ENCODE measurements at places on chromosomes 7 and 10.
A peak's percentile ranks its signal among the peaks of the same experiment; 100 is the strongest.

DNA sequence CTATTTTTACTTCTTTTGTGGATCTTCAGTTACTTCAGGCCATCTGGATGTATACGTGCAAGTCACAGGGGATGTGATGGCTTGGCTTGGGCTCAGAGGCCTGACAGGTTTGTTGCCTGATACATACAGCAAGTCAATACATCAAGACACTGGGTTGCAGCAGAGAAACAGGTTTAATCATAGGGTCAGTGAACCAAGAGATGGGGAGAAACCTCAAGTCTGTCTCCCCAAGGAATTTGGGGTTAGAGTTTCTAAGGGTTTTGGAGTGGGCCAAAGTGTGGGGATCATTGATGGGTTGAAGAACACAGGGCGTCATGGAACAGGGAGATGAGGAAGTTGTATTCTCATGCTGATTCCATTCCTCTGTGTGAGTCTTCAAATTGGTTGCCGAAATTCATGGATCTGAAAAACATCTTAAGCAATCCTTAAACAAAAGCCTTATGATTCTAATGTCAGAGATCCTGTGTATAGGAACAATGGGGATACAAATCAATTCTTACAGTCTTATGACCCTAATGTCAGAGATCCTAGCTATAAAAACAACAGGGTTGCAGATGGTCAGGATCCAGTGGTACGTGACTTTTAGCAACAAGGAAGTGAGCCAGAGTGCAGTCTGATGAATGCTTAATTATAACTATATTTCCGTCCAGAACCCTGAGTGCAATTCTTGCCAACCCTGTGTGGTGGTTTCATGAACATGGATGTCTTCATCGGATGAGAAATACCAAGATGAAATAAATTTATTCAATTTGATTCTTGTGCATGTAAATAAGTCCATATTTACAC is 18.9 kb downstream of the OTUD1 start:
- DNase-seq: no peak
- no peak overlapping the region for H3K27ac ChIP-seq
- peaks cover 12% of the 10 kb centered on the region for H3K4me1 ChIP-seq

GRCh38 chr7:78395298-78396036 is 596.9 kb downstream of the PHTF2 start:
- no peaks in the 10 kb centered on the region for H3K36me3 ChIP-seq
- no peak overlapping the region for H3K4me3 ChIP-seq
- H3K4me1 ChIP-seq: peaks cover 18% of the 10 kb centered on the region
- H3K27me3 ChIP-seq: no peaks in the 10 kb centered on the region
- peak overlapping the region; percentile 47 for H3K27ac ChIP-seq

- H3K27me3 ChIP-seq: no peaks in the 10 kb centered on the region
- peaks cover 2% of the 10 kb centered on the region for H3K36me3 ChIP-seq
These were observed 33.8 kb downstream of the GBF1 start for GRCh38 chr10:102279104-102279503.

GRCh38 chr10:76583711-76584161 is 1053.9 kb downstream of the KCNMA1 start:
- peaks cover 33% of the 10 kb centered on the region for H3K4me1 ChIP-seq
- H3K36me3 ChIP-seq: no peaks in the 10 kb centered on the region
- no peak overlapping the region for H3K4me3 ChIP-seq
- DNase-seq: no peak
- H3K27me3 ChIP-seq: no peaks in the 10 kb centered on the region

- H3K27ac ChIP-seq: no peak overlapping the region
- H3K27me3 ChIP-seq: no peaks in the 10 kb centered on the region
- no peak for DNase-seq
- no peak overlapping the region for H3K4me3 ChIP-seq
- peaks cover 17% of the 10 kb centered on the region for H3K4me1 ChIP-seq
These were observed 56.5 kb upstream of the SP4 start for GRCh38 chr7:21371360-21371759.

DNA sequence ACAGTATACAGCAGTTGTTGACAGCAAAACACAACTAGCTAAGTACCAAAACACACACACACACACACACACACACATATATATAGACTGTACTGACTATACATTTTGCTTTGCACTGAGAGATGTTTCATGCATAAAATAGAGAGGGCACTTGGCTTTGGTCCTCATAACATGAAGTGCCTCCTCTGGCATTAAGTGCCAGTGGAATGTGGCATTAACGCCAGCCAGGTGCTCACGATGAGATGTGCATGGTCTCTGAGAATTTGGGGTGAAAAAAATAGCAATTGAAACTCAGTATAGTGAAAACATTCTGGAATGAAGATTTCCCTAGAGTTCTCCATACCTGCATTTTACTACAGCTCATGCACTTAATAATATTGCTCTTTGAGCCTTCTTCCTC is 70.0 kb upstream of the INSYN2A start:
- H3K4me1 ChIP-seq: no peaks in the 10 kb centered on the region
- no peak overlapping the region for H3K27ac ChIP-seq
- no peak overlapping the region for H3K4me3 ChIP-seq
- no peaks in the 10 kb centered on the region for H3K27me3 ChIP-seq

GRCh38 chr7:27112955-27113949 is 10.8 kb upstream of the HOXA2 start:
- peaks cover 53% of the 10 kb centered on the region for H3K4me1 ChIP-seq
- DNase-seq: peak; percentile 86
- H3K27me3 ChIP-seq: no peaks in the 10 kb centered on the region
- peak overlapping the region; percentile 100 for H3K27ac ChIP-seq
- peak overlapping the region; percentile 98 for H3K4me3 ChIP-seq

DNA sequence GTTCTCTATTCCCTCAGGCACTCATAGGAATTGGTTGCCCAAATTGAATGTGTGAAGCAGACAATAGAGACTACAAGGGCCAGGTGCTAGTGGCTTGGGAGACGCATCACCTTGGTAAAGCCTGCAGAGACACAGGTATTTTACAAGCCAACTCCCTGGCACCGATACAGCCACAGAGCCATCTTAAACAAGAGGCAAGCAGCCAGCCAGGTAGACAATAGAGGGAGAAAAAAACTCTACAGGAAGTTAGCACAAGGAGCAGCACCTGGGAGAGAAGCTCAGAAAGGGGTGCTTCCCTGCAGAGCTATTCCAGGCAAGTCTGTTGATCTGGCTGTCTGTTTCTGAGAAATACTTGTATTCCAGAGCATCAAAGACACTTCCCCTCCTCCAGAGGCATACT is 43.0 kb upstream of the CDK1 start:
- DNase-seq: no peak
- H3K27ac ChIP-seq: no peak overlapping the region
- H3K4me3 ChIP-seq: no peak overlapping the region
- no peaks in the 10 kb centered on the region for H3K36me3 ChIP-seq

- H3K4me3 ChIP-seq: no peak overlapping the region
- H3K27ac ChIP-seq: peak overlapping the region; percentile 35
- peaks cover 14% of the 10 kb centered on the region for H3K4me1 ChIP-seq
- DNase-seq: no peak
These were observed 71.8 kb upstream of the IGFBP3 start for GRCh38 chr7:45992826-45993225.

- no peak overlapping the region for H3K4me3 ChIP-seq
- DNase-seq: no peak
- no peaks in the 10 kb centered on the region for H3K36me3 ChIP-seq
- no peak overlapping the region for H3K27ac ChIP-seq
- no peaks in the 10 kb centered on the region for H3K4me1 ChIP-seq
These were observed 493.3 kb upstream of the PODXL start for GRCh38 chr7:132049462-132050304.

- no peak overlapping the region for H3K27ac ChIP-seq
- DNase-seq: no peak
- H3K4me3 ChIP-seq: no peak overlapping the region
- peaks cover 15% of the 10 kb centered on the region for H3K4me1 ChIP-seq
- peaks cover 3% of the 10 kb centered on the region for H3K36me3 ChIP-seq
These were observed 489.8 kb upstream of the GHITM start for GRCh38 chr10:83649471-83649870.

- DNase-seq: no peak
- H3K27me3 ChIP-seq: no peaks in the 10 kb centered on the region
- H3K4me1 ChIP-seq: no peaks in the 10 kb centered on the region
- no peak overlapping the region for H3K4me3 ChIP-seq
- H3K36me3 ChIP-seq: no peaks in the 10 kb centered on the region
- no peak overlapping the region for H3K27ac ChIP-seq
These were observed 427.1 kb downstream of the TFEC start for GRCh38 chr7:115603416-115603815.

- peaks cover 3% of the 10 kb centered on the region for H3K4me1 ChIP-seq
- no peaks in the 10 kb centered on the region for H3K27me3 ChIP-seq
- H3K36me3 ChIP-seq: no peaks in the 10 kb centered on the region
- H3K27ac ChIP-seq: no peak overlapping the region
- no peak overlapping the region for H3K4me3 ChIP-seq
These were observed 108.6 kb downstream of the ADARB2 start for GRCh38 chr10:1628757-1629156.

DNA sequence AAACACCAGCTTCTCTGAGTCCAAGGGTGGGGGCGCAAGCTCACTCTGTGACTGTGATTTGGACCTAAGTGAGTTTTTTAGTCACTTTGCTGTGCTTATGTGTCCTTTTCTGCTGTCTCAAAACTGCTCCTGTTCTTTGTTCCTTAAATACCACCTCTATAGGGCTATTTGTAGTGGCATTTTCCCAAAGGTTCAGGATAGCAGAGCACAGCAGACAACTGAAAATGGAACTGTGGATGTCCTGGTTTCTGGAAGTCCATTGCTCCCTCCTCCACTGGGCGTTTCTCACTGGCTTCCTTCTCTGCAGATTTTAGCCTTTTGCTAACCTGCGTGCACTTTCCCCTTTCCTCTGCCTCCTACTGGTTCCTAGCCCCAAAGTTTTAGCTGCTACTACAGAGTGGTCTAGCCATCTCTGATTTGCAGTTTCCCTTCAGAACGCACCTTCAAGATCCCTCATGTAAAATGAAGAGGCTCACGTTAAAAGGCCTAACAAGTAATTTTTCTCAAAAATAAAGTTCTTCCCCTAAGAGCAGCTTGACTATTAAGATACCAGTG is 25.6 kb downstream of the BLVRA start:
- H3K4me3 ChIP-seq: no peak overlapping the region
- no peaks in the 10 kb centered on the region for H3K27me3 ChIP-seq
- H3K27ac ChIP-seq: peak overlapping the region; percentile 67
- H3K36me3 ChIP-seq: peaks cover 20% of the 10 kb centered on the region

GRCh38 chr7:42314696-42315095 is 77.7 kb upstream of the GLI3 start:
- H3K4me3 ChIP-seq: no peak overlapping the region
- DNase-seq: no peak
- H3K36me3 ChIP-seq: peaks cover 16% of the 10 kb centered on the region

DNA sequence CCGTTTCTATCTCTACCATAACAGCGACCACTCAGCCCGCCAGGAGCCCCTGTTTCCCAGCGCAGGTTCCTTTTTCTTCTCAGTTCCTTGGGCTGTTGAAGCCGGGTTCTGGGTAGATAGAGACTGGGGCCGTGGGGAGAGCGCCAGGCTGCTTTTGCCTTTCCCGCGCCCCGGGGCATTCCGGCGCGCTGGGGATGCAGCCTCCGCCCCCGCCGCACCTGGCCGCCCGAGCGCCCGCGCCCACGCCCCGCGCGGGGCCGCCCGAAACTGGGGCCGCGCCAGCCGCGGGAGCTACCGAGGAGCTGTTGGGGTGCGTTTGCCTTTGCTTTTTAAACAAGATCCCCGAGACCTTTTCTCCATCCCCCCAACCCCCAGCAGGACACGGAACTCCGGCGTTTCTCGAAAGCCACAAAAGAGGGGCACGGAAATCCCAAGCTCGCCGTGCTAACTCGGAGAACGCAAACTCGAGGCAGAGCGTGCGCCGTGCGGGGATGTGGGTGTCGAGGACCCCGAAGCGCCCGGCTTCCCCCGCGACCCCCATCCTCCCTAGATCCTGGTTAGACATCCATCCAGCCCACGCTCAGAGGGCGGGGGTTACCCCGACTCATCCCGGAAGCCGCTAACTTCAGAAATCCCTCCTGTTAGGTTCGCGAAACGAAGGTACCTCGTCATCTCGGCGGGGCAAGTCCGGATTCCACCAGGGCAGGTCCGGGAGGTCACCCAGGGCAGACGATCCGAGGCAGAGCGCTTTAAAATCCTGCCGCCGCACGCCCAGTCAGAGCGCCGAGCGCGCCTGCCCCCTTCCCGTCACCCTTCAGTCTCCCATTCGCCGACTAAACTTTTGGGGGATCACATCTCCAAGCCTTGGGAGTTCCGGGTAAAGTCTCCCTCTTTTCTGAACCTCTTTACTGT is 1.0 kb downstream of the GRM8 start:
- H3K36me3 ChIP-seq: no peaks in the 10 kb centered on the region
- H3K4me1 ChIP-seq: peaks cover 10% of the 10 kb centered on the region
- H3K4me3 ChIP-seq: peak overlapping the region; percentile 60
- DNase-seq: peak; percentile 43

- no peaks in the 10 kb centered on the region for H3K36me3 ChIP-seq
- H3K27me3 ChIP-seq: no peaks in the 10 kb centered on the region
- no peak overlapping the region for H3K4me3 ChIP-seq
- peaks cover 2% of the 10 kb centered on the region for H3K4me1 ChIP-seq
- H3K27ac ChIP-seq: no peak overlapping the region
- DNase-seq: no peak
These were observed 22.2 kb upstream of the NRBF2 start for GRCh38 chr10:63110940-63111339.

DNA sequence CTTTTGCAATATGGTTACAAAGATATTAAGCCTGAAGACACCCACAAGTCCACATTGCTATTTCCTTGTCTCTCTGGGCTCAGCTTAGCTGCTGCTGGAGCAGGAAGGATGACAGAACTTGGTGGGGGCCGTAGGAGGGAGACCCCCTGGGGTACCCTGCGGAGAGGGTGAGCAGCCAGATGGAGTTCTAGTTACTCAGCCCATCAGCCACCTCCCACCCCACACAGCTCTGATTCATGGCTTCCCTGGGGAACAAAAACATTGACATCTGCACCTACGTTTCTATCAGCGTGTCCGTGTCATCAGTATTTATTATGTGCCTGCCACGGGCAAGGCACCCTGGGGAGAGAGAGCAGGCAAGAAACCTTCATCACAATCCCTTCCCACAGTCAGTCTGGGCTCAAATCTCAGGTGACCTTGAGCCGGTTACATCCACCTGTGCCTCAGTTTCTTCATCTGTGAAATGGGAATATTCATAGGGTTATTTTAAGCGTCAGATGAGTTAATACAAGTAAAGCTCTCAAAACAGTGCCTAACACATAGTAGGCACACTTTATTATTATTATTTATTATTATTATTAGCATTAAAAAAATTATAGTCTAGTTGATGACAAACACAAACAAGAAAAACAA is 131.5 kb downstream of the C10orf105 start:
- no peaks in the 10 kb centered on the region for H3K4me1 ChIP-seq
- no peak overlapping the region for H3K27ac ChIP-seq
- no peak for DNase-seq
- H3K4me3 ChIP-seq: no peak overlapping the region
- H3K36me3 ChIP-seq: no peaks in the 10 kb centered on the region

DNA sequence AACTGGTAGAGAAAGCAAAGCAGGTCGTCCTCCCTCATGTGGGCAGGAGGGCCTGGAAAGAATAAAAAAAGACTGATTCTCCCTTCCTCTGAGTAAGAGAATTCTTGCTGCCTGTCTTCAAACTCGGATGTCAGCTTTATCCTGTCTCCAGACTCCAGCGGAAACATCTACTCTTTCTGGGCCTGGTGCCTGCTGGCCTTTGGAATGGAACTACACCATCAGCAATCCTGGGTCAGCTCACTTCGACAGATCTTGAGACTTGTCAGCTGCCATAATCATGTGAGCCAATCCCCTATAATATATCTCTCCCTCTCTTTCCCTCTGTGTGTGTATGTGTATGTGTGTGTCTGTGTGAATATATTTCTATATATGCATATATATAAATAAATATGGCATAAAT is 411.0 kb upstream of the DPP6 start:
- peaks cover 4% of the 10 kb centered on the region for H3K36me3 ChIP-seq
- no peaks in the 10 kb centered on the region for H3K27me3 ChIP-seq

- peaks cover 41% of the 10 kb centered on the region for H3K4me1 ChIP-seq
- no peak overlapping the region for H3K27ac ChIP-seq
- H3K36me3 ChIP-seq: peaks cover 19% of the 10 kb centered on the region
- H3K4me3 ChIP-seq: no peak overlapping the region
- no peaks in the 10 kb centered on the region for H3K27me3 ChIP-seq
- DNase-seq: no peak
These were observed 494.0 kb downstream of the TNS3 start for GRCh38 chr7:47087866-47088265.
